ENCODE measurements at places on chromosomes 12 and 14.

DNA sequence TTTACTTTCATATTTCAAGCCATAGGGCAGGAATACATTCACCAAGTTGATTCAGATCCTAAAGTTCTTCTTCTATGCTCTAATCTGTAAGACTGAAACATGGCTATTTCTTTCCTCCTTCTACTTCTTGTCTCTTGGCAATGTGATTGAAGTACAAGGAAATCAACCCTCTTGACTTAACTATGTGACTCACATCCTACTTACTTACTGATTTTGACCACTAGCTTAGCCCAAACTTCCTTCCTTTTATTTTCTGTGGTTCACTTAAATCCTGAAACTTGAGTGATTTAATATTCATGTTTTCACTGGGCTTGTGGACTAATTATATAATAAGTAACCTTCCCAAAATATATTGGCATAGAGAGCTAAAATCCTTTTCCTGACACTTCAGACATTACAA lies 111.2 kb upstream of the NOVA1 start:
- DNase-seq, result no peak

DNA sequence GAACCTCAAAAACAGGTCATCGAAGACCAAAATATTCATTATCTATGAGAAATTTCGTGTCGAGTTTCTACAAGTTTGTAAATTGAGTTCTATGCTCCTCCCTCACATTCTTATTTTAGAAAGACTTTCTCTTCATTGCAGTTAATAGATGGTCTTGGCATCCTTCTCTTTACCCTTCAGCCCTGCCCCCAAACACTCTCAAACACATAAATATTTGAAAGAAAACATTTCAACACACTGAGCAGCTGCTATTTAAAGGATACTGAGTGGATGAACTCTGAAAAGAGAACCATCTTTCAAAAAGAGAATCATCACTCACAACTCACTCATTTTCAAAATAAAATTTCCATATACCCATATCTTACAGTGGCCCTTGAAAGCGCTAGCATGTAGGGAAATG lies 67.1 kb downstream of the NUAK1 start:
- no peak for DNase-seq

DNA sequence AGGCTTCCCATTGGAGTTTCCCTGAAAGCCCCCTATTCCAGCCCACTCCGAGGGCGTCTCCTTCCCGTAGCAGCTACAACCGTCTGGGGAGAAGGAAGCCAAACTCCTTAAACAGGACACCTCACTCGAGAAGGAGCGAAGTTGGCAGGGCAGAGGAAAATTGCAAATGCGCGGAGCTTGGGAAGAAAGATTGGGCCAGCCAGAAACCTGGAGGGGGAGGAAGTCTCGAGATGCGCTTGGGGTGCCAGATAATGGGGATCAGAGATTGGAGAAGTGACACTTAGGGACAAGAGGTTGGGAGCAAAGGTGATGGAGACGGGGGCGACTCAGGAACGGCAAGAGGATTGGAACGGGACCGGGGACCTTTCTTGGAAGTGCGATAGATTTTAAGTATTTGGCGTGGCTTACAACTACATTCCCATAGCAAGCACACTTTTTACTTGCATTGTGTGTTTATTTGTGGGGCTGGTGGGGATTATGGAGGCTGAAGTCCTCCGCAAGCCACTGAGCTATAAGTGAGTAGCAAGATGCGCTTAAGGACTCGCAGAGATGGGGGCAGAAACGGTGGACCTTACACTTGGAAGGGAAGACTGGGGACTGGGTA lies 926 bp downstream of the HRK start:
- DNase-seq, result no peak

- no peak for DNase-seq
Measured at GRCh38 chr14:25537846-25538455, 488.0 kb upstream of the STXBP6 start.

DNA sequence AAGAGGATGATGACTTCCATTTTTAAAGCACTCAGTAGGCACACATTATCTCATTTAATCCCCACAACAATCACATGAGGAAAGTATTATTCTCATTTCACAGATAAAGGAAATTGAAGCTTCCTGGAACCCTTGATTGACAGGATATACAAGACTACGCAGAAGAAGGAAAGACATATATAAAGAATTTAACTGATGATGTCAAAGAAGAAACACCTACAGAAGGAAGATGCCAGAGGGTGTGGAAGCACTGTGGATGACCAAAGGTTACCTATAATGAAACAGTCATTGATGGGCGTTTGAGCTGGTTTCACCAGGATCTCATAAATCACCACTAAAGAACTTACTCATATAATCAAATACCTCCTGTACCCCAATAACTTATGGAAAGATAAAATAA lies 197.4 kb downstream of the SLC25A21 start:
- no peak for DNase-seq

DNA sequence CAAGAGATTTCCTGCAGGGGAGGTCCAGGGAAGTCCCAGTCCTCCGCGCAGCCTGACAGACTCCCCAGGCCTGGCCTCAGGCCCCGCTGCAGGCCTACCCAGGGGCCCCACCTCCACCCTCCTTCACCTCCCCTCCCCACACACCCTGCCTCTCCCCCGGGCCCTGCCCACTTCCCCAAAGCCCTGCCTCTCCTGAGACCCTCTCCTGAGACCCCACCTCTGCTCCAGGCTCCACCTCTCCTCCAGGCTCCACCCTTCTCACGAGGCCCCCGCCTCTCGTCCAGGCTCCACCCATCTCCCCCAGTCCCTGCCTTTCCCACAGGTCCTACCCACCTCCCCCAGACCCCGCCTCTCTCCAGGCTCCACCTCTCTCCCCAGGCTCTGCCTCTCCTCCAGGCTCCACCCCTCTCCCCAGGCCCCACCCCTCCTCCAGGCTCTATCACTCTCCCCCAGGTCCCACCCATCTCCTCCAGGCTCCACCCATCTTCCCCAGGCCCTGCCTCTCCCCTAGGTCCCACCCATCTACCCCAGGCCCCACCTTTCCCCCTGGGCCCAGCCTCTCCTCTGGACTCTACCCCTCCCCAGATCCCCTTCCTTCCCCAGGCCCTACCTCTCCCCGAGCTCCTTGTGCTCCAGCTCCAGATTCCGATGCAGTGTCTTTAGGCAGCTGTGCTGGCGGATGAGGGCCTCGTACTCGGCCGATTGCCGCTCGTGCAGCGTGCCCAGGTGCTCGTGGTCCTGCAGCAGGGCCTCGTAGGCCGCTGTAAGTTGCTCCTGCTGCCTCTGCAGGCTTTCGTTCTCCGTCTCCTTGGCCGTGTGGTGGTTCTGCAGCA lies 58.8 kb upstream of the GPR68 start:
- DNase-seq, result no peak

All from activated T-helper 1 cell treated with anti-CD3 and anti-CD28 coated beads, Interleukin-2, amount 50 U/mL, for 16 hours (primary cell).